ENCODE measurements at places on chromosomes 11 and 22. TPM values are rescaled to one million over a fixed set of nuclear protein-coding genes. Genes with fewer than 3 reads are reported as not detected.
A peak's percentile ranks its signal among the peaks of the same experiment; 100 is the strongest.

DNA sequence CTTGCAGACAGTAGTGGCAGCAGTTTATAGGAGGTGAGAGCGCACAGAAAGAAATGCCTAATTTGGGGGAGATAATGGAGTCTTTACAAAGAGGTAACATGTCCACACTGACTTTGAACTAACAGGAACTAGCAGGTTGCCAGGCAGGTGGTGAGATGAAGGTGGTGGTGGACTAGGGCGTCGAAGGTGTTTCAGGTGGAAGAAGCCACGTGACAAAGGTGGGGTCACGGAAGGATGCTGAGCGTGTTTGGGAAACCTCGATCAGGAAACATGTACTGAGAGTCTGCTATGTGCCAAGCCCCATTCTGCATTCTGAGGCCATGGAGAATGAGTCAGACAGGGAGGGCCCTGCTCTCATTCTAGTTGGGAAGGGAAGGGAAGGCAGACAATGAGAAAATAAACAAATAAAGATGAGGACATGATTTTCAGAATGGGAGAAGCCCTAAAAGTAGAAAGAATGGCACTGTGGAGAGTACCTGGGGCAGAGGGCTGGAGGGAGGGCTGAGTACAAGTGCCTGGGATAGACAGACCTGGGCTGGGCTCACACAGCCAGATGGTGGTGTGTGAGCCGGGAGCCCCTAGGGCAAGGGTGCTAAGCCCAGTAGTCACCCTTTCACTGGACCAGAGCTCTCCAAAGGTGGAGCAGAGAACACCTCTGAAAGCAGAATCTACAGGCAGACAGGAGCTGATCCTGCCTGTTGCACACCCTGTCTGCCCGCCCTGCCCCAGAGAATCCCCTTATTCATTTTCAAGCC, 16.2 kb upstream of the NNMT start:
- DNase-seq: no peak

DNA sequence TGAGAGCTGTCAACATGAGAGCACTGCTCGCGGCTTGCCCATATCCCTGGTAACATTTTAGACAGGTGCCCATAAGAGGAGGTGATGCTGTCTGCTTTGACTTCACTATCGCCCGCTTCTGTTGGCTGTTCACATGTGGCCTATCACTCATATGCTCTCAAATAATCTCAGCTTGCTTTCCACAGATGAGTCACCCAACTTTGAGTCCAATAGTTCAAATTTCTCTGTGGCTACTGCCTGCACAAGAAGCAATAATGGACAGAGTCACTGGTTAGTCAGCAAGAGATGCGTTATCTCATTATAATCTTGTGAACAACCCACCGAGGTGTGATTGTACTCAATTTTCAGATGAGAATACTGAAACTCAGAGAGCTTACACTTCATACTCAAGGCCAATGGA, 1714.1 kb downstream of the LRRC4C start:
- DNase-seq: no peak

- no peak for DNase-seq
Measured at GRCh38 chr11:82998697-82999096, 73.0 kb downstream of the RAB30 start.

GRCh38 chr11:223884-224283, 12.3 kb downstream of the SIRT3 start:
- no peak for DNase-seq

DNA sequence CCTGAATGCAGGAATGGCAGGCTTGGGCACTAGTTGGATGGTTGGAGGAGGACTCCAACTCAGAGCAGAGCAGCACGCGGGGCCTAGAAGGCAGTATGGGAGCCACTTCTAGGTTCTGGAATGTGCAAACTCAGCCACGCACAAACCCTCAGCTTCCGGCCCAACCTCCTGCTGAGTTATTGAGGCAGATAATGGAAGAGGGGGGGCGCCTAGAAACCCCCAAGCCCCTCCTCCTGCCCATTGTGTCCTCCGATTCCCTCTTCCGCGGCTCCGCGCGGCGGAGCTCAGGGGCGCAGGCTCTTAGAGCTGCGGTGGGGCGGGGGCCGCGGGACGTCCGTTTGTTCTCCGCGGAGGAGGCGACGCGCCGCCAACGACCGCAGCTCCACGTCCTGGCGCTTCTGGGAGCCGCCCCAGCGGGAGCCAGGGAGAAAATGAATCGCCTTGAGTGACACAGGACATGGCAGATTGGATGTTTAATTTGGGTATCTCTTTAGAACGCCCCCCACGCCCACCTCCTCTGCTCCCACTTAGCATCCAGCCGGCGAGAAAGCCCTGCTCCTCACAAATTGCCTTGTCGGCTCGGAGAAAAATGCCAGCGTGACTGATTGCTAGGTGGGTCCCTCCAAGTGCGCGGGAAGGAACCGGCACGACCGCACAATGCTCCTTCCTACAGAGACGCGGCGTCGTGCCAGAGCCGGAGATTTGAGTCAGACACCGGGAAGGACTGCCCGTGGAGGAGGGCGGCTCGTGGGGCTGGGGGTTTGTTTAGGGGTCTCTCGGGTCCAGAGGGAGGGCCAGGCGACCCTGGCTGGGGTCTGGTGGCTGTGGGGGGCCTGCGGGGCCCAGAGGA, 144.6 kb downstream of the NECTIN1 start:
- peak; percentile 38 for DNase-seq

The LDLRAD3 gene
- total RNA-seq: 16.2 TPM

The NXPE2 gene
- total RNA-seq: not detected

The MUS81 gene
- total RNA-seq: 50.8 TPM

The TSG101 gene
- total RNA-seq: 57.5 TPM

The C11orf91 gene
- 5.8 TPM for total RNA-seq

The CHRM1 gene
- not detected for total RNA-seq

All from Calu3 (cell line).